A549 treated with CpdA at 1 μM for 4 hours (cell line): ENCODE measurements at places on chromosomes 16 and 17. TPM values are rescaled to one million over a fixed set of nuclear protein-coding genes. Genes with fewer than 3 reads are reported as not detected.

HOXB5 gene
- 1.8 to 2.8 TPM (median 2.4 TPM) in 5 replicates for total RNA-seq

PTX4 gene
- total RNA-seq, result not detected in 5 replicates

TNS4 gene
- total RNA-seq, result 67.2 to 109 TPM (median 86.7 TPM) in 5 replicates

RNF227 gene
- 1.1 to 2.5 TPM (median 1.4 TPM) in 5 replicates for total RNA-seq

MEOX1 gene
- total RNA-seq, result not detected in 5 replicates

CSH2 gene
- not detected in 5 replicates for total RNA-seq

KRTAP4-6 gene
- total RNA-seq, result not detected in 5 replicates

ATP2A3 gene
- total RNA-seq, result 3.6 to 5.4 TPM (median 4.3 TPM) in 5 replicates

KRT28 gene
- not detected in 5 replicates for total RNA-seq

HAGH gene
- total RNA-seq, result 57.1 to 73.9 TPM (median 66.5 TPM) in 5 replicates

C1QTNF1 gene
- total RNA-seq, result 35.4 to 45.3 TPM (median 37.4 TPM) in 5 replicates

CRHR1 gene
- 0.11 to 0.27 TPM (median 0.12 TPM) in 4 of 5 replicates, not detected in the other for total RNA-seq

CDK5R1 gene
- total RNA-seq, result 2.9 to 4.0 TPM (median 3.2 TPM) in 5 replicates

LGALS9B gene
- not detected in 5 replicates for total RNA-seq

OTOA gene
- 0.05 TPM in 2 of 5 replicates, not detected in the others for total RNA-seq

SLC13A2 gene
- total RNA-seq, result 0.06 to 0.21 TPM (median 0.13 TPM) in 4 of 5 replicates, not detected in the other

HOXB13 gene
- total RNA-seq, result 1.7 to 2.8 TPM (median 2.7 TPM) in 5 replicates

ELMO3 gene
- 0.66 to 1.4 TPM (median 1.3 TPM) in 5 replicates for total RNA-seq

C17orf67 gene
- 1.7 to 2.6 TPM (median 2.4 TPM) in 5 replicates for total RNA-seq

TBX4 gene
- total RNA-seq, result 0.09 to 0.41 TPM (median 0.15 TPM) in 5 replicates

RNF43 gene
- 0.12 to 0.61 TPM (median 0.27 TPM) in 5 replicates for total RNA-seq

GDPD1 gene
- 0.81 to 1.3 TPM (median 0.98 TPM) in 5 replicates for total RNA-seq

SLC47A2 gene
- total RNA-seq, result 0.06 to 0.16 TPM (median 0.14 TPM) in 5 replicates

CTRL gene
- total RNA-seq, result 1.6 to 2.7 TPM (median 1.8 TPM) in 5 replicates

HOXB7 gene
- 31.4 to 36.6 TPM (median 33.3 TPM) in 5 replicates for total RNA-seq

TVP23A gene
- 0.05 to 0.34 TPM (median 0.14 TPM) in 5 replicates for total RNA-seq

LGALS3BP gene
- total RNA-seq, result 72.5 to 90.1 TPM (median 82.0 TPM) in 5 replicates

MYLK3 gene
- 0.02 to 0.06 TPM (median 0.05 TPM) in 4 of 5 replicates, not detected in the other for total RNA-seq

BANP gene
- 16.2 to 22.1 TPM (median 19.5 TPM) in 5 replicates for total RNA-seq

RNF112 gene
- 0.45 to 1.0 TPM (median 0.88 TPM) in 5 replicates for total RNA-seq
